CD8-positive, alpha-beta memory T cell (primary cell): ENCODE measurements at places on chromosomes 6 and 20. TPM values are rescaled to one million over a fixed set of nuclear protein-coding genes. Genes with fewer than 3 reads are reported as not detected.

DNA sequence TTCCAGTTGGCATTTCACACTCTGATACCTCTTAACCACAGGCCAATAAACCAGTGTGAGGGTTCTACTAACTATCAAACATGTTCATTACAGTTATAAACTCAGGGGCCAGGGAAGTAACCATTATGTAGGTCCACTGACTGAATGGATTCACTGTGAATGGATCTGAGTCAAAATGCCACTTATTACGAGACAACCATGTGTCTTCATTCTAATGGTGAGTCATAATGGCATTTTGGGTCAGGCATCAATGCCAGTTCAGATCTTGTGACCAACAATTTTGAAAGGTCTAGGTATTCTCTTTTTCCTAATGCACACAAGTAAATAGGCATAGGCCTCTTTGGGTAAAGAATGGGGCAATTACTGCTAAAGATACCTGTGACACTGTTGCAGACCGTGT, 112.2 kb upstream of the HEY2 start:
- DNase-seq = no peak

- DNase-seq = no peak
Measured at GRCh38 chr6:16162003-16162402, 33.1 kb downstream of the MYLIP start.

- DNase-seq = no peak
Measured at GRCh38 chr6:87656857-87657256, 45.2 kb downstream of the AKIRIN2 start.

DNA sequence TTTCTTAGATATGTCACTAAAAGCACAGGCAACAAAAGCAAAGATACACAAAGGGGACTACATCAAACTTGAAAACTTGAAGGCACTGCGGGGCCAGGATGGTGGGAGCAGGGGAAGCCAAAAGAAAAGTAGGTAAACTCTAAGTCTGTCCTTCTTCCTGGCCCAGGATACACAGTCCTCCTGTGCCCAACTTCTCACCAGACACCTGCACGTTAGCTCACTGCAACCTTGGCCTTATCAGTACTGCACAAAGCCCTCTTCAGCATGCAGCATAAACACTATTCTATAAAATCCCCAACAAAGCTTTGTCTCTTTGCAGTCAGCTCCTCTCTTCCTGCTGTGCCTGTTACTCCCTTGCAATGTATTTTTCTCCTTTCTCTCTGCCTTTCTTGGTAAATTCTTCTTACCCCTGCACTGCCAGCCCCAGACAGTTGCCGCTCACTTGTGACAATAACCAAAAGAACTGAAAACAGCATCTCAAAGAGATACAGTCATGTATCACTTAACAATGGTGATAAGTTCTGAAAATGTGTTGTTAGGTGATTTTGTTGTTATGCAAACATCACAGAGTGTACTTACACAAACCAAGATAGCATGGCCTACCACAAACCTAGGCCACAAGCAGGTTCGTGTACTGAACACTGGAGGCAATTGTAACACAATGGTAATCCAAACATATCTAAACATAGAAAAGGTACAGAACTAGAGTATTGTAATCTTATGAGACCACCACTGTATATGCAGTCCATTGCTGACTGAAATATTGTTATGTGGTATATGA, 51.2 kb downstream of the NINL start:
- DNase-seq = no peak

DNA sequence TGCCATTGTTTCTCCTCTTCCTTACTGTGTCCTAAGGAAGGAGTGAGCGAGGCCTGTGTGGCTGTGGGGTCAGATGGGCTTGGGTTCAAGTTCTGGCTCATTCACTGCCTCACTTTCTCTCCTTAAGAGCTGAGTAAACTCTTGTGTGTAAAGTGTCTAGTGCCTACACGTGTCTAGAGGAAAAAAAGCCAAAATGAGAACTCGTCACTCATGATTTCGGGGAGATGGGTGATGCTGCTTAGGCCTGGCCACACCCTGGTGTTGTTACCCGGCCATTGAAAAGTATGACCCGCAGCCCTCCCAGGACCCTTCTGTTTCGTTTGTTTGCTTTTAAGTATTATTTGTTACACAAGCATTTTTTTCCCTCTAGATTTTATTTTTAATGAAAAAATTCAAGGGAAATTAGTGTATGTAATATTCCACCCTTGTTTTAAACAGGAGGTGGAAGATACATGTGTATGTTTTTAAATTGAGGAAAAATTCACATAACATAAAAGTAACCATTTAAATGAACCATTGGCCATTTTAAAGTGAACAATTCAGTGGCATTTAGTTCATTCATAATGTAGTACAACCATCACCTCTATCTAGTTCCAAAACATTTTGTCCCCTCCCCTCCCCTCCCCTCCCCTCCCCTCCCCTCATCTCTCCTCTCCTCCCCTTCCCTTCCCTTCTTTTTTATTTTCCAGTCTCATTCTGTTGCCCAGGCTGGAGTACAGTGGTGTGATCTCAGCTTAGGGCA, 71.0 kb downstream of the CEBPB start:
- DNase-seq = no peak

- DNase-seq = no peak
Measured at GRCh38 chr6:25984265-25984664, 21.7 kb downstream of the TRIM38 start.

- DNase-seq = no peak
Measured at GRCh38 chr6:101582792-101583191, 189.3 kb downstream of the GRIK2 start.

GRCh38 chr6:52231406-52232127, 12.7 kb downstream of the IL17F start:
- no peak for DNase-seq

GRCh38 chr6:26468829-26469228, 11.1 kb downstream of the BTN2A1 start:
- no peak for DNase-seq

DNA sequence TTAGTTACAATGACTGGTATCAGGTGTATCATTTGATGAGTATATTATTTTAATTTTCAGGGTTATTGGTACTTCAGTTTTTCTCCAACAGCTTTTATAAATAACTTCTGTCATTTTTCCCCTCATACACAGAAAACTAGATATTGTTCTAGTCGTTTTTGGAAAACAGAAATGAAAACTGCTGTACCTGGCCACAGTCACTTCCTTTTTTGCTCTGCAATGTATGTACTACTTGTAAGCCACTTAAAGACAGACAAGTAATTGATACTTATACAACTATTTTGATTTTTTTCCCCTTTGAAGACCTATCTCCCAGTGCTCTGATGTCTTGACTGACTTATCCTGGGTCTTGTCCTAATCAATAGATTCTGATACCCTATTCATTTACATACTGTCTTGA, 218.6 kb upstream of the RUNX2 start:
- DNase-seq = no peak

GRCh38 chr6:38281126-38281525, 358.6 kb downstream of the BTBD9 start:
- DNase-seq = no peak

DNA sequence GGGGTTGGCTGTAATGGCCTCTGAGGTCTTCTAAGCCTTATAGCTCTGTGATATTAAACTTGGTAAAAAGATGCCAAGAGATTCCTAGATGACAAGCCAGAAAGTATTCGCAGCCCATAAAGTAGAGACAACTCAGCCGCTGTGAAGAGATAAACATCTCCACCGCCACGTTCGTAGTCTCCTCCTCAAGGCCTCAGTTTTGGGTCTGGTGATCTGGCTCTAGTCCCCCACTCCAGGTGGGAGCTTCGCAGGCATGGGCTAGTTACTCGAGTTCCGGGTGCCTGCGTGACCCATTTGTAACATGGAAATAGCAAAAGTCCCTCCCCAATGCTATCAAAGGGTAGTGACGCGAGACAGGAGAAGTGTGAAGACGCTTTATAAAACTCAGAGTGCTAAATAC, 28.3 kb upstream of the AFDN start:
- DNase-seq = no peak

GRCh38 chr6:141783585-141783984, 349.1 kb upstream of the GJE1 start:
- DNase-seq = no peak

DNA sequence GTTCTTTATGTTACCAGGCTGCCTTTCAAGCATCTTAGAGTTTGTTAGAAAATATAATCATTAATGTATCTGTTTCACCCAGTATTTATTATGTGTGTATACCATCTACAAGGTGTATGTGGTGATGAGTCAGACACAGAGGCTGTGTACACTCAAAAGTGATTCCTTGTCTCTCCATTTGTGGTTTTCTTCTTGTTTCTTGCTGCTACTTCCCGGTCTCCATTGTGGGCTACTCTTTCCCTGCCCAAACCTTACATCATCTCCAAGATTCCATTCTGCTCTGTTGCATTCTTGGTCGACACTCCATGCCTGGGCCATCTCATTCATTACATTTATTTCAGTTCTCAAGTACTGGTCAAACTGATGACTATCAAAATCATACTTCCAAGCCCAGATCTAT, 182.2 kb upstream of the STXBP5 start:
- DNase-seq = no peak

- DNase-seq = no peak
Measured at GRCh38 chr6:39173270-39173669, 56.0 kb downstream of the KCNK5 start.

DNA sequence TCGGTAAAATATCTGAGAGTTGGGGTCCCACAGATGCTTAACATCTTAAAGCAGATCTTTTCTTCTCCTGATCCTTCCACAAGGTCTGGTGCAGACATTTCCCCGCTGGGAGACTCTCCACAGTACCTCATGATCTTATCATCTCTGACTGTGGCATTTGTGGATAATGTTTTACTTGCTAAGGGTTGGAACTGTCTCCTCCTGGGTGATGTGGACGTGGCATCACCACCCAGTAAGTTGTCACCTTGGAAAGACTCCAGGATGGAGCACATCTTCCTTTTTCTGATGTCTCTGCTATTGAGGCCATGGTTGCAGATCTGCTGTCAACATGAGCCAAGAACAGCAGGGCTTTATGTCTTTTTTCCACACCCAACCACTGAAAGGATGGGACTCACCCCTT, 42.0 kb upstream of the FANCE start:
- DNase-seq = no peak

DNA sequence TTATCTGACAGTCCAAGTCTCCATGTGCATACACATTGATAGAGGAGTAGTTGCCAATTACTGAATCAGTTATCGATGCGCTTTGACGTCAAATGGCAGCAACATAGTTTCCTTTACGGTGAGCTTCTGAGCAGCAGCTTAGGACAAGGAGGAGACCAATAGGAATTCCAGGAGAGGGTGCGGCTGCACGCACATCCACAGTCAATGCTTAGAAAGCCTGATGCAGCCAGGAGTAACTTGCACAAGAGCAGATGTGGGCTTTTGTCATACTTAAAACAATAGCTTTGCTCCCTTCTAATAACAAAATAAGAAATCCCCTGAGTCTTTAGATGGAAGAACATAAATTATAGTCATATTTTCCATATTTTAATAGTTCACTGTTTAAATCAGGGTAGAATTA, 442.1 kb downstream of the BCKDHB start:
- no peak for DNase-seq

- no peak for DNase-seq
Measured at GRCh38 chr6:4420160-4420865, 284.9 kb upstream of the ECI2 start.

DNA sequence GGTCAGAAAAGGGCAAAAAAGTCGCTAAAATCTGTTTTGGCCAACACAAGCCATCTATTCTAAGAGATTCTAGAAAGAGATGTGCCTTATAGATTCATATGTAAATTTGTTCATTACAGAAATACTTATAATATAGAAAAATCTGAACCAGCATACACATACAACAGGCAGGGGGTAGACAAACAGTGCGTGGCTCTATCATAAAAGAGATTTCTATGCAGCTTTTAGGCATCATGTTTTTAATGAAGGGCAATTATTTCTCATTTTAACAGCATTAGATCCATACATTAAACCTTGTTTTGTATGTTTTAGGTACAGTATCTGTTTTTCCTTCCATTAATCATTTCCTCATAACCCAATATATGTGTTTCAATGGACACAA, 664 bp downstream of the BTN3A3 start:
- no peak for DNase-seq

GRCh38 chr20:51511861-51512619, 30.5 kb downstream of the NFATC2 start:
- no peak for DNase-seq

GRCh38 chr20:62644044-62644795, 1.9 kb downstream of the SLCO4A1 start:
- no peak for DNase-seq

DNA sequence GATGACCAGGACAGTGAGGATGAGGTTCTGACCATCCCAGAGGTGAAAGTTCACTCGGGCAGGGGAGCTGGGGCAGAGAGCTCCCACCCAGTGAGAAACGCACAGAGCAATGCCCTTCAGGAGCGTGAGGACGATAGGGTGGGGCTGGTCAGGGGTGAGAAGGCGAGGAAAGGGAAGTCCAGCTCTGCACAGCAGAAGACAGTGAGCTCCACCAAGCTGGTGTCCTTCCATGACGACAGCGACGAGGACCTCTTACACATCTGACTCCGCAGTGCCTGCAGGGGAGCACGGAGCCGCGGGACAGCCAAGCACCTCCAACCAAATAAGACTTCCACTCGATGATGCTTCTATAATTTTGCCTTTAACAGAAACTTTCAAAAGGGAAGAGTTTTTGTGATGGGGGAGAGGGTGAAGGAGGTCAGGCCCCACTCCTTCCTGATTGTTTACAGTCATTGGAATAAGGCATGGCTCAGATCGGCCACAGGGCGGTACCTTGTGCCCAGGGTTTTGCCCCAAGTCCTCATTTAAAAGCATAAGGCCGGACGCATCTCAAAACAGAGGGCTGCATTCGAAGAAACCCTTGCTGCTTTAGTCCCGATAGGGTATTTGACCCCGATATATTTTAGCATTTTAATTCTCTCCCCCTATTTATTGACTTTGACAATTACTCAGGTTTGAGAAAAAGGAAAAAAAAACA, 16.6 kb upstream of the SLC22A1 start:
- DNase-seq = no peak

KIF13A gene
- 0.18 TPM for total RNA-seq

MYB gene
- total RNA-seq = 42.3 TPM

ZNF165 gene
- total RNA-seq = 1.9 TPM

RSPO3 gene
- total RNA-seq = not detected

SPATA25 gene
- total RNA-seq = 0.98 TPM

LRP11 gene
- 5.9 TPM for total RNA-seq

DEFB132 gene
- total RNA-seq = not detected

CST4 gene
- not detected for total RNA-seq

CCN2 gene
- total RNA-seq = not detected

SCAND1 gene
- total RNA-seq = 55.8 TPM

MLIP gene
- not detected for total RNA-seq

MMS22L gene
- 30.9 TPM for total RNA-seq

COL9A3 gene
- not detected for total RNA-seq

KCNK15 gene
- 0.09 TPM for total RNA-seq

PEX3 gene
- total RNA-seq = 18.0 TPM

ENPP5 gene
- 0.42 TPM for total RNA-seq

CNBD2 gene
- total RNA-seq = 5.4 TPM
